ENCODE measurements at places on chromosomes 3 and 15. TPM values are rescaled to one million over a fixed set of nuclear protein-coding genes. Genes with fewer than 3 reads are reported as not detected.

GRCh38 chr15:90064911-90065681 is 37.2 kb downstream of the IDH2 start:
- DNase-seq = no peak

DNA sequence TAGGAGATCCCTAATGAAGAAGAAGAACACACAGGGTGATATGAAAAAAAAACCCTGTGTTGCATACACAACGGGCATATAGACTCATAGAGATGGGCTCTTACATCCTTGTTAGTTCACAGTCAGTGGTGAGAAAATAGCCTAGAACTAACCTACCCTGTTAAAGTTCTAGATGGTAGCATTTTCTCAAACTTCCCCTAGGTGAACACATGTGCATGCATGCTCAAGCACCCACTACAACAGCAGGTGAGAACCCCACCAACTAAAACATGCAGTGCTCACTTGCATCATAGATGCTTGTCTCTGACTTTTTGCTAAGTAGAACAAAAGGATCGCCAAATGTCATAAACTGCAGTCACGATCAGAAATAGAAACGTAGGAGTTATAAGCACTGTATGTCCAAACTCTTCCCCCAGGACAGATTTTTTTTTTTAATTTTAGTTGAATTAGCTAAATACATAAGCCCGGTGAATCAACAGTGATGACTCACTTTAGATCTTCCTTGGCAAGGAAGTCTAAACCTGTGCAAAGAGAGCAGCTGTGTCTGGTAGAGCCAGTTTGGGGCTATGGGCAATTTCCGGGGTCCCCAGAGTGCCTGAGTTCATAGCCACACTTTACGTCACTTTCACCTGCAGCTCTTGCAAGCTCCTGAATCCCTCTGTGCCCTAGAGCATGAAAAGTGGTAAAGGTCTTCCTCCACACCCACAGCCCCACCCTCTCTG is 96.2 kb upstream of the SEMA6D start:
- no peak for DNase-seq

The DNAJA4 gene
- polyA plus RNA-seq = 23.1 TPM

DNA sequence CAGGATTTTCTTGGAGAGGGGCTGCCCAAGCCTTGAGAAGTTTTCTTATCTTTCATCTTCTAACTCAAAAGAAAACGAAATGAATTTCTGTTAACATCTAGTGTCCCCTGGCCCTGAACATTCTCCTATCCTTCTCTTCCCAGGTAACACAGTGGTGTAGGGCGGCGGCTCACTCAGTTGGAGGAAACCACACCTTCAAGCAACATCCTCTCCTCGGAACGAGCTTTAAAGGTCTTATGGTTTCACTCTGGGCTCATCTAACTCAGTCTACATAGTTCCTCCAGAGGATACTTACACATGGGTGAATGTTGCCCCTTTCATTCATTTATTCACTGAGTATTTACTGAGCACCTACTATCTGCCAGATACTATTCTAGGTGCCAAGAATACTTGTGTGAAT is 31.0 kb upstream of the KLHL6 start:
- no peak for DNase-seq

The MUC20 gene
- 18.1 TPM for polyA plus RNA-seq

The PYGO1 gene
- polyA plus RNA-seq = 19.6 TPM

DNA sequence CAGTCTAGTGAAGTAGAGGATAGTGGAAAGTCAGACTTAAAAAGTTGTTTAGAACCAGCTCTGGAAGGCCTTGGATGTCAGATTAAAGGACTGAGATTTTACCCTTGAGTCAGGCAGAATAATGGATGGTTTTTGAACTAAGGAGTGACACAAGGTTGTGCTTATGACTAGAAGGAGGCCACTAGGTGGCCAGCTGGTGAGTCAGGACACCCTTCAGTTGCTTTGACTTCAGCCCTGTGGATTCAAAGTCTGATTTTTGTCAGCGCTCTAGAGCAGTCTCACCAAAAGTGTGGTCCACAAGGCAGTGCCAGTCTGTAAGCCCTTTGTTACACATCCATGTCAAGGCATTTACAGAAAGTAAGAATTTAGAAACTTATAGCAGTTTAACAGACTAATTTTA is 3.8 kb upstream of the GABPB1 start:
- DNase-seq = no peak

The CFAP20DC gene
- 4.2 TPM for polyA plus RNA-seq

GRCh38 chr3:145079436-145079835 is 1081.5 kb downstream of the PLOD2 start:
- DNase-seq = no peak

The SOX14 gene
- not detected for polyA plus RNA-seq

- no peak for DNase-seq
These were observed 243.1 kb upstream of the LRRFIP2 start for GRCh38 chr3:37417297-37418082.

The SLC28A2 gene
- not detected for polyA plus RNA-seq

GRCh38 chr3:30449290-30449632 is 157.1 kb upstream of the TGFBR2 start:
- DNase-seq = no peak

The DNAH12 gene
- 0.70 TPM for polyA plus RNA-seq

DNA sequence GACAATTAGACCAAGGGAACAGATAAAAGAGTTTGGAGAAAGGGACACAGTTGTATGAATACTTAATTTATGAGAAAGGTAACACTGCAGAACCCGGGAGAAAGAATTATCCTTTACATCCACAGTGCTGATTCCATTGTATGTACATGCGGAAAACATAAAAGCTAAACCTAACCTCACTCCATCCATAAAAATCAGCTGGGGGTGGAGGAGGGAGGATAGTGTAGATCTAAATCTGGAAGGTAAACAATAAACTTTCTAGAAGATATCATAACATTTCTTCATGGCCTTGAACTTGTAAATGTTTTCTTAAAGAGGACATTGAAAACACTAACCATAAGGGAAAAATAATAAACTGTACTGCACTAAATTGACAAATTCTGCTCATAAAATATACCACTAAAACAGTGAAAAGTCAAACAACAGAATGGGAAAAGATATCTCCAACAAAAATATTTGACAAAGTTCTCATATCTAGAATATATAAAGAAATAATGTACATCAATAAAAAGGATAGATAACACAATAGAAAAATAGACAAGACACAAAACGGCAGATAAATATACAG is 220.5 kb downstream of the DPH6 start:
- no peak for DNase-seq

- no peak for DNase-seq
These were observed 131.2 kb upstream of the CGNL1 start for GRCh38 chr15:57245130-57245529.

DNA sequence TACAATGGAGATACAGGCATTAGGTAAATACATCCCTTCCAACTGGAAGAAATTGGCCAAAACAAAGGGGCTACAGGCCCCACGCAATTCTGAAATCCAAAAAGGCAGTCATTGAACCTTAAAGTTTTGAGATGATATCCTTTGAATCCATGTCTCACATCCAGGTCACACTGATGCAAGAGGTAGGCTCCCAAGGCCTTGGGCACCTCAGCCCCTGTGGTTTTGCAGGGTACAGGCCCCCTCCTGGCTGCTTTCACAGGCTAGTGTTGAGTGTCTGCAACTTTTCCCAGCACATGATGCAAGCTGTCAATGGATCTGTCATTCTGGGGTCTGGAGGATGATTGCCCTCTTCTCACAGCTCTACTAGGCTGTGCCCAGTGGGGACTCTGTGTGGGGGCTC is 766.7 kb downstream of the ZBBX start:
- DNase-seq = no peak

- DNase-seq = no peak
These were observed 174.5 kb upstream of the GAP43 start for GRCh38 chr3:115448851-115449250.

The RPL39L gene
- 18.0 TPM for polyA plus RNA-seq

GRCh38 chr15:33200444-33200843 is 5.9 kb upstream of the FMN1 start:
- DNase-seq = no peak

DNA sequence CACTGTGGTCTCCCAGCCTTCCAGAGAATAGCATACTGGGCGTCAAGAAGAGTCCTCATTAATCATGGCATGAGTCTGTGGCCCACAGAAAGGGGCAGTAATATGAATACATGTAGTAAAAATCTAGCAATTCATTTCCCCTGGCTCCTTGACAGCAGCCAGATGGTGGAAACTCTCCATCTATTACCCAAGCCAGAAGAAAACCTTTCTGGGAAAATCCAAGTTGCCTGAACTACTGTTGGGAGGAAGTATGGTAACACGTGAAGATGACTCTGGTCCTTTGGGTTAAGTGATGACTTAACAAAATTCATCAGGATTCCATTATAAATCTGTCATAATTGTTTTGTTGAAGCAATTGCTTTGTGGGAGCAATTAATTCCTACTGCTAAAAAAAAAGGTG is 530.5 kb downstream of the FHIT start:
- DNase-seq = no peak

GRCh38 chr3:66473181-66473580 is 27.6 kb downstream of the LRIG1 start:
- DNase-seq = no peak

The LOXL1 gene
- polyA plus RNA-seq = 82.4 TPM

DNA sequence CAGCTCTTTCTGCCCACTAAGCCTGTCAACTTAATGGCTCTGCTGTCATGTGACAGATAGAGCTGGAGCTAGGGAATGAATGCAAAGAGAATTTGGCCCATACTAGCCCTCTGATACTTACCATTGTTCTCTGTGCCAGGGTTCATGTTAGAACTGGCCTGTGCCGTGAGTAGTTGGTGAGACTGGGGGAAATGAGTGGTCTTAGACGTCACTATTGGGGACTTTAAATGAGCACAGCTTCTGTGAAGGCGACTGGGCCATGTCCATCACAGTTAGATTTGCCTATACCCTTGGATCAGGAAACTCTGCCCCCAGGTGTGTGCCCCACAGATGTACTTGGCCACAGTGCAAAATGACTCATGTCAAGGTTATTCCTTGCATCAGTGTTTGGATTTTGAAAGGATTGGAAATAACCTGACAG is 124.9 kb downstream of the PTPRG start:
- no peak for DNase-seq

DNA sequence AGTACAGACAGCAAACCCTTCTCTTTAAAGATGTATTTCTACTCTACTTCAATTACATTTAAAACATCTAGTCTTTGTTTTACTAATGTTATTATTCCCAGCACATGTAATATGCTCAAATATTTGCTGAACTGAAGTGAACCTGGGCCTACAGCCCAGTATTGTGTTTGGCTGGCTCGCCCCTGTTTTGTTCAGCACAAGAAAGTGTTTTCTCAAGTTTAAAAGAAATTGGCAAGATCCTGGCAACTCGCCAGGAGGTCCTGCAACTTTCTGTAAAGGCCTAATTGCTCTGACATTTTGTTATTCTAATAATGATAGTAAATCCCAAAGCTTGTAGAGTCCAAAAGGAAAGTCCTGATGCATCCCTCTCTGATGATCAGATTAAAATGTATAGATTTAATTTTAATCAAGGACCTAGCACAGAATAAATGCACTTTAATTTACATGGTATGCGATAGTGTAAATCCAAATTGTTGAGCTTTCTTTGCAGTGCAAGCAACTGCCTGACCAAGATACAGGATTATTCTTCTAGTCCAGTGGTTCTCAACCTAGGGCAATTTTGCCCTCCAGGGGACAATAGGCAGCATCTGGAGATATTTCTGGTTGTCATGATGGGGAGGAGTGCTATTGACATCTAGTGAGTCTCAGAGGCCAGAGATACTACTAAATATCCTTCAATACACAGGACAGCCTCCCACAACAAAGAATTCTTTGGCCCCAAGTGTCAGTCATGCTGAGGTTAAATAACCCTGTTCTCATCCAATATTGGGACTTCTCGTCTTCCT is 35.7 kb upstream of the TMOD3 start:
- DNase-seq = no peak

The CRYGS gene
- polyA plus RNA-seq = 13.1 TPM

- no peak for DNase-seq
These were observed 15.0 kb downstream of the RYK start for GRCh38 chr3:134235577-134236076.

DNA sequence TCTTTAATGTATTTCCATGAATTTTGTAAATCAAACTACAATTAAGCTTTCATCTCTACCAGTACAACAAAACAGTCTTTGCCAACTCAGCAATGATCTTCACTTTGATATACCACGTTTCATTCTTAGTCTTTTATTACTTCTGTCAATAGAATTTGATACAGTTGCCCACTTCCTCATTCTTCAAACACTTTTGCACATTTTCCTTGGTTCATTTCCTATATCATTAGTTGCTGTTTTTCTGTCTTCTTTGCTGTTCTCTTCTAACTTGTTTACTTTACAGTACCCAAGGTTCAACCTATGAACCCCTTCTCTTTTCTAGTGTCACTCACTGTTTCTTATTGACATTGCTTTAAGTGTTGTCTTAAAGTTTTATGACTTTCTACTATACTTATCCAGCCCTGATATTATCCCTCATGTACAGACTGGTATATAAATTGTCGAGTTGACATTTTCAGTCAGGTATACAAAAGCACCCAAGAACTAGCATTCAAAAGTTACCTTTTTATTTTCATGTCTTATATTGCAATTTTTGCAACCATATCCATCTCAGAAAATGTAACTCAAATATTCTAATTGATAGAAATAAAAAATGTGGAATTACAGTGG is 903.1 kb downstream of the NSUN3 start:
- no peak for DNase-seq

DNA sequence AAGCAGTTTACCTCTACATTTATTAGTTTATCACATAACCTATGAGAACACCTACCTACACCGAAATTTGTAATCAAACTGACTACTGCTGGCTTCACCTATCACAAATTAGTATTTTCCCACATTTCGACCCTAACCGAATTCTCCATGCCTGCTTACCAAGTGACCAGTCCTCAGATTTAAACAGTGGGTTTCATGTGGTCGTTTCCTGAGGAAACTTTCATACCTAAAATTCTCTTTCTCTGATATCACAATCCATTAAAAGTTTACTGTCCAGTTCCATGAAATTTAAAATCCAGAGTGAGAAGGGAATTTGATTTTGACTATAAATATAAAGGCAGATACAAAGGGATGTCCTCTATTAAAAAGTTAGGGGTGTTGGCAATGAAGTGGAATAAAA is 1.9 kb downstream of the PLOD2 start:
- no peak for DNase-seq

The ACKR4 gene
- polyA plus RNA-seq = 2.0 TPM

The GNAT1 gene
- polyA plus RNA-seq = not detected

DNA sequence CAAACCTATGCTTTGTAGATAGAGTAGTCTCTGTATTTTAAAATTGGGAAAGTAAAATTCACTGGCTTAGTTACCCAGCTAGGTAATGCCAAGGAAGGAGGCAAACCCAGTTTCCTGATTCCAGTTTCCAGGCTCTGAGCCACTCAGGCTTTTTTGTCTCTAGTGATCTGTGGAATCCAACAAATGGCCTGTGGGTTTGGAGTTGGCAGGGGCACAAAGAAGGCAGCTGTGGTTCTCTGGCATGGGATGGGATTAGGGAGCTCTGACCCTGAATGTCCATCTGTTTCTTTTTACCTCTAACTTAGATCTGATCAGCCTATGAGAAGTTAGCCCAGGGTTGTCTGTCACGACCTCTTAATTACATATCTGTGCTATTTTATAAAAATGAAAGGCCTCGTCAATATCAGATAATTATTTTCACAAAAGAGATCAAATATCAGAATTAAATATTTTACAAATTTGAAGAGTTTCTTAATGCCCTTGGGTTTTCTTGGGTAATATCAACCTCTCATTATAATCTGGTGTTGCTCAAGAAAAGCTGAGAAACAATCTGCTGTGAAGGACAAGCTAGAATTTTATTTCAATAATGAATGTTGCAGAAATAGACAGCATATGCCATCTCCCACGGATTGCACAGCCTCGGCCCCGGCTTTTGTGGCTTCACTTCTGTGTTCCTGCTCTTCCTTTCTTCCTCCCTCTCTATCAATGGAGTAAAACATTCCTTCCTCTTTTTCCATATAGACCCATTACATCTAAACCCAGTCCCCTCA is 63.7 kb upstream of the DAZL start:
- no peak for DNase-seq

Data from left renal pelvis (tissue), 4 donors.